ENCODE measurements at places on chromosomes 7 and 10. TPM values are rescaled to one million over a fixed set of nuclear protein-coding genes. Genes with fewer than 3 reads are reported as not detected.
A peak's percentile ranks its signal among the peaks of the same experiment; 100 is the strongest.

DNA sequence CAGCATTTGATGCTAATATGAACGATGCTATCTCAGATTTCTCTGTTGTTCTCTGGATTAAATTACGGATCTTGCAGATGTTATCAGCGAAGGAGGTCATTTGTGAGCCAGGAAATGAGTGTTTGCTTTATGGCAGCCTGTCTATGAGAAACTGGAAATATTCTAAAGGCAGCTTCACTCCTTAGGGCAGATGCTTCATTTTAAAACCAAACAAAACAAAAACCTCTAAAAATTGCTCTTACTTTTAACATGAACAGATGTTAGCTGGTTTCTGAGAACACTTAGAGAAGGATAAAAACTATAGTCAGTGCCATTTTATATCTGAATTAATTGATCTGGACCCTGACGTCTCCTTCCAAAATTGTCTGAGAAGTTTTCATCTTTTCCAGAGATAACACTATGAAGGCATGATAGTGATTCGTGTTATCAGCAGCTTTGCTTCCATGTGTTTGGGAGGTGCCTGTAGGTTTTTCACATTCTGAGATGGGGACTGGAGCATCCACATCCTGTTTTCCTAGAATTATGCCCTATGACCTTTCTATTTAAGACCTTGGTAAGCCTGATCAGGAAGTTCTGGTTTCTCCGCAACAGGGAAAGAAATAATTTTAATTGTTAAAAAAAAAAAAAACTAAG, 53.1 kb downstream of the CPED1 start:
- no peaks in the 10 kb centered on the region for H3K27me3 ChIP-seq
- no peak overlapping the region for H3K27ac ChIP-seq
- H3K4me3 ChIP-seq, result no peak overlapping the region

The TMEM254 gene
- total RNA-seq, result 25.8 TPM

DNA sequence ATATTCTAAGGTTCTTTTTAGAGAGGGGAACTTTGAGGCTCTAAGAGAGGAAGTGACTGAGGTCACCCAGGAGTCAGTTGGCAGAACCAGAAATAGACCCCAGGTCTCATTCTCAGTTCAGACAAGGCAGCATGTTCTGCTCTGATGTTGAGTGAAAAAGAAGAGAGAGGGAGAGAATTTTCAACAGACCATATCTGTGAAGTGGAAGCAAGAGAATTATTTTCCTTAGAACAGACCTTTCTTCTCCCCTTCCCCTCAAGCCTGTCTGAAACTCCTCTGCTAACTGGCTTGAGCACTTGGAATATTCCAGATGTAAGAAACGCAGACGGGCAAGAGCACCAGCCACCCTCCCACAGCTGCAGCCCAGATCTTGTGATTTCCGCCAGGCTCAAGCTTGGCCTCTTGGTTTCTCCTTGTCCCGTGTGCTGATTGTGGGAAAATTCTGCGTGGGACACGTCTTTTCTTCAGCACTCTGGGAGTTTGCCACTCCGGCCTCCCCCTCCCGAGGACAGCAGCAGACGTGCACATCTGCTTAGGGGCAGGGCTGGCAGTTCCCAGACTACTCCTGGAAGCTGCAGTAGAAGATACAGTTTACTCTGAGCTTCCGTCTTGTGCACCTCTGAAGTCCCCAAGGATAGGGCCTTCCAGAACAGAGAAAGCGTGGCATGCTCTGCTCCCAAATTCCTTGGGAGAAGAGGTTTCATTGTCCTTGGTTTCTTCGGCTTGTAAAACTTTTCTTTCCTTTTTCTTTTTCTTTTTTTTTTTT, 22.7 kb upstream of the IKZF1 start:
- no peak overlapping the region for H3K4me3 ChIP-seq
- no peaks in the 10 kb centered on the region for H3K36me3 ChIP-seq
- no peaks in the 10 kb centered on the region for H3K4me1 ChIP-seq
- no peak for DNase-seq
- H3K27ac ChIP-seq, result no peak overlapping the region
- H3K27me3 ChIP-seq, result no peaks in the 10 kb centered on the region

- H3K4me3 ChIP-seq, result no peak overlapping the region
- no peak for DNase-seq
- no peaks in the 10 kb centered on the region for H3K36me3 ChIP-seq
- no peaks in the 10 kb centered on the region for H3K27me3 ChIP-seq
Observed at GRCh38 chr7:132817949-132818348, 241.7 kb upstream of the PLXNA4 start.

DNA sequence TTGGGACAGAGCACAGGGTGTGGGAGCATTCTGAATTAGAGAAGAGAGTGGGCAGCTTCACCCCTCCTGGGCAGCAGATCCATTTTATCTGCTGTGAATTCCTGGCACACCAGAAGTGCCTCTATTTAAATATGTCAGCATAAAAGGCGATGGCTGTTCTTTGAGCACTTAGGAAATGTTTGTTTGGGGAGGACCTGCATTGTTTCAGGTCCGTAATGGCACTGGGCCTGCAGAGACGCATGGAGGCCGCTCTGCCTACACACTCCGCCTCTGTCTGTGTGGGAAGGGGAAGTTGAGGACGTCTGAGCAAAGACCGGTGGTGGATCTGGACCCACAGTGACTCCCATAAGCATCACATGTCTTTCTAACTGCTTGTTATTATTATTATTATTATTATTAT, 253.2 kb downstream of the CAMK1D start:
- no peak overlapping the region for H3K27ac ChIP-seq
- peaks cover 4% of the 10 kb centered on the region for H3K4me1 ChIP-seq
- H3K27me3 ChIP-seq, result no peaks in the 10 kb centered on the region
- no peak for DNase-seq
- H3K36me3 ChIP-seq, result no peaks in the 10 kb centered on the region

GRCh38 chr10:118804262-118804773, 49.5 kb upstream of the CACUL1 start:
- no peak overlapping the region for H3K4me3 ChIP-seq
- no peaks in the 10 kb centered on the region for H3K27me3 ChIP-seq
- H3K27ac ChIP-seq, result no peak overlapping the region
- DNase-seq, result no peak
- H3K36me3 ChIP-seq, result no peaks in the 10 kb centered on the region

The RBP4 gene
- 35.4 TPM for total RNA-seq

The GSDME gene
- total RNA-seq, result 16.6 TPM

The NPY gene
- not detected for total RNA-seq

- peak overlapping the region; percentile 87 for H3K27ac ChIP-seq
- H3K27me3 ChIP-seq, result no peaks in the 10 kb centered on the region
- peak; percentile 77 for DNase-seq
- H3K4me3 ChIP-seq, result peak overlapping the region; percentile 61
- no peaks in the 10 kb centered on the region for H3K36me3 ChIP-seq
Observed at GRCh38 chr10:71213127-71213621, 804 bp downstream of the UNC5B start.

DNA sequence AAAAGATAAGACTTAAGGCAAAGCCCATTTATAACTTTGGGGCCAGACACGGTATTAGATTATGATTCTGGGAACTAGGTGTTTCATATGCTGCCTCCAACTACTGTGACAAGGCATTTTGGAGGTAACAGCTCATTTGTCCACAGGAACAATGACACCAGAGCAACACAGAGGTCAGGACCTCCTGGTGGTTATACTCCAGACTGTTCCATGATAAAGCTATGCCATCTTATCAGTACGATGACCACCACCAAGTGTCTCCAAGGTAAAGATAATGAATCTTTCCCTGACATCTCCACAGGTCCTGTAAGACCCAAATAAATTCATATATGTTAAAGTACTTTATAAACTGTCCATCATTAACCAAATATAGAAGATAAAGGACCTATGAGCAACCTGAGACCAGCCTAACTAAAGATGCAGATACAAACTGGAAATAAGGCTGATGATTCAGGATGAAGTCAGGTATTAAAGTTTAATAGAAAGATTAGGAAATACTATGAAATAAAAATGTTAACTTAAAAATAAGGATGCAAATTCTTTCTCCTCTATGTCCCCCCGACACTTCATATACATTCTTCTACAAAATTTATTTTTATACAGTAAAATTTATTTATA, 26.2 kb downstream of the CUL2 start:
- no peaks in the 10 kb centered on the region for H3K4me1 ChIP-seq
- DNase-seq, result no peak
- no peaks in the 10 kb centered on the region for H3K27me3 ChIP-seq
- H3K36me3 ChIP-seq, result peaks cover 18% of the 10 kb centered on the region

DNA sequence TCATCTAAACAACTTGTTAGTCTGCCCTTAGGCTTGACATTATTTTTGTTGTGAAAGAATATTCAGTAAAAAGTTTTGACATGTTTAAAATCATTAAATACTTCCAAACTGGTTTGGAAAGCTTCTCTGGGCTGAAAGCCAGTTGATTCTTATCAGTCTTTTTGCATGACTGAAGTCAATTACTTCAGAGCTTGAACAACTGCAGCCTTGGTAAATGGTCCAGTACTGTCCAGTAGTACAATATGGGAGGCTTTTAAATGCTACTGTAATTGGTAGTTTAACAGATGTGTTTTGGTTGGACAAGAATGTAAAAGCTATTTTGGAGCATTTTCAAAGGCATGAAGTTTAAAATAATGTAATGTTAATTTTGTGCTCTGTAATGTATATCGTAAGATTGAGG, 103.4 kb downstream of the SDK1 start:
- H3K4me1 ChIP-seq, result peaks cover 3% of the 10 kb centered on the region
- no peaks in the 10 kb centered on the region for H3K36me3 ChIP-seq
- no peak overlapping the region for H3K27ac ChIP-seq
- no peaks in the 10 kb centered on the region for H3K27me3 ChIP-seq
- peak; percentile 95 for DNase-seq

- H3K4me1 ChIP-seq, result peaks cover 24% of the 10 kb centered on the region
- no peak overlapping the region for H3K4me3 ChIP-seq
- no peaks in the 10 kb centered on the region for H3K27me3 ChIP-seq
Observed at GRCh38 chr7:30146127-30146612, 11.4 kb downstream of the MTURN start.

The CFTR gene
- 19.5 TPM for total RNA-seq

The ADAM8 gene
- total RNA-seq, result 21.7 TPM

DNA sequence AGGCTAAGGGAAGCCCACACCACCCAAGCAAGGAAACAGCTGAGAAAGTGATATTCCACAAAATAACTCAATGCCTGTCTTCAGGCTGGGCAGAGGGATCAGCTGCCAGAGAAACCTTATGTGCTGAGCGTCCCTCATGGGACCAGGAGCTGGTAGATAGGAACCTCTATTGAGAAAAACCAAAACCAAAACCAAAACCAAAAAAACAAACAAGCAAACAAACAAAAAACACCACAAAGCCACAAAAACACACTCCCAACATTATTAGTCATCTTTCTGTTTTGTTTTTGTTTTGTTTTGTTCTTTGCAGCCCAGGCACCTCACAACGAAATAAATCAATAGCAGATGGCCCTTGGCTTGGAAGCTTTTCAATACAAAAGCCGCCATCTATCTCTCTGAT, 760.8 kb upstream of the CELF2 start:
- no peaks in the 10 kb centered on the region for H3K36me3 ChIP-seq
- H3K4me1 ChIP-seq, result peaks cover 2% of the 10 kb centered on the region
- H3K27me3 ChIP-seq, result no peaks in the 10 kb centered on the region
- H3K27ac ChIP-seq, result no peak overlapping the region
- H3K4me3 ChIP-seq, result no peak overlapping the region

DNA sequence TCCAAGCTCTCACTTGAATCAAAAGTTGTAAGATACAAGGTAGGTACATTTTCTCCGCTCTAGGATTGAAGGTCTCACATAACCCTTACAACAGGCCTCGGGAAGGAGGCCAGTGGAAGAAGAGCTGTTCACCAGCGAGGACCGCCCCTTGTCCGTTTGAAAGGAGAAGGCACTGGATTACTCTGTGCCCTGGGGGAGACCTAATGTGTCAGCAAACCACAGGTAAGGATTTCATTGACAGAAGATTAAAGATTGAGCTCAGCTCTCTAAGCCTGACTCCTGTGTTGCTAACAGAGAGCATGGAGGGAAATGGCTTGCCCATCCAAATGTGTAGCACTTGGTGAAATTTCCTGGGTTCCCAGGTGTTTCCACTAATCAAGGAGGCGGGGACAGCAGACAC, 81.2 kb downstream of the SLC16A9 start:
- no peak for DNase-seq
- no peaks in the 10 kb centered on the region for H3K27me3 ChIP-seq
- H3K36me3 ChIP-seq, result no peaks in the 10 kb centered on the region
- no peaks in the 10 kb centered on the region for H3K4me1 ChIP-seq
